ENCODE measurements at places on chromosomes 2 and 18.

DNA sequence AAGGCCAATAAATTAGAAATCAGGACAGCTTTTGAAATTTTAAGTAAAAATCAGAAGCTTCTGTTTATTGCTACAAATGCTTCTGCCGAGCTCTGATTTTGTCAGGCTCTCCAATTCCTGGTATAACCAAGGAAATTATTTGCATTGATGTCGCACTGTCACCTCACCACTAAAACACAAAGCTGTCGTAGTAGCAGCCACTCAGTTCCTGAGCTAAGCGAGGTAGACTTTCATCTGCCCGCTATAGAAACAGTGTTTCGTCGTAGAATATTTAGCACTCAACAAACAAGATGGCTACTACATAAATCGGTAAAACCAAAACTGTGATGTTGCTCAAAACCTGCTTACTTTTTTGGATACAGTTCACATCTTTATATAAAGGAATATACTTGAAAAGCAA is 141.3 kb upstream of the FOSL2 start:
- DNase-seq = no peak

GRCh38 chr18:2958819-2959298 is 54.1 kb downstream of the LPIN2 start:
- no peak for DNase-seq

DNA sequence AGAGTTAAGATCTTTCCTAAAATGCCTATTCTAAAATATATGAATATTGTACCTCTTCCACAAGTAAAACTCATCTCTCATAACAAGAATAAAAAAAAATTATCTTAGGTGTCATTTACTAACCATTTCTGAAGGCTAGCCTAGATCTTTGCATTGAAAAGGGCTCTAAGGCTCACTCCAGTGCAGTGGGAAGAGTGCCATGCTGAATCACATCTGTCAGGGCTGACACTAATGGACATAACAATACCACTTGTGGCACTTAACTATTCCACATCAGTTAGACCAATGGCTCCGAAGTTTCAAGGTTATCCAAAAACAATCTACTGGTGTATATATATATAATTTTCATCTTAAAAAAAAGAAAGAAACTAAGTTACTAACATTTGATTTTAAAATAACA is 130.2 kb downstream of the EXOC6B start:
- no peak for DNase-seq

GRCh38 chr18:37567061-37567993 is 1.7 kb upstream of the CELF4 start:
- no peak for DNase-seq

- no peak for DNase-seq
Measured at GRCh38 chr2:128178650-128179460, 87.9 kb downstream of the UGGT1 start.

GRCh38 chr18:34933909-34934661 is 107.1 kb upstream of the MAPRE2 start:
- no peak for DNase-seq
